ENCODE measurements at places on chromosomes 1 and 21. TPM values are rescaled to one million over a fixed set of nuclear protein-coding genes. Genes with fewer than 3 reads are reported as not detected.

DNA sequence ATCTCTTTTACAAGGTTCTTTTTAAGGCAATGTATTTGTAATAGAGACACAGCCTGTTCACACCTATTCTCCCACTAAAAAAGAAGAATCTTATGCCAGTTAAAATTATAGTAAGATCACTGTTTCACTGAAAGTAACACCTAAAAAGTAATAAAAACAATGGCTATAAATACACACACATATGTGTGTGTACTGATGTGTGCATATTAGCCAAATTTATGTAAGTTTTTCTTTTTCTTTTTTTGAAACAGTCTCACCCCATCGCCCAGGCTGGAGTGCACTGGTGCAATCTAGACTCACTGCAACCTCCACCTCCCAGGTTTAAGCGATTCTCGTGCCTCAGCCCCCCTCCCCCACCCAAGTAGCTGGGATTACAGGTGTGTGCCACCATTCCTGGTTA, 56.8 kb upstream of the SLC30A10 start:
- no peak for DNase-seq

- DNase-seq, result no peak
Observed at GRCh38 chr1:2832506-2833453, 31.3 kb upstream of the TTC34 start.

GRCh38 chr1:185936641-185937040, 202.4 kb downstream of the HMCN1 start:
- no peak for DNase-seq

- no peak for DNase-seq
Observed at GRCh38 chr1:70617728-70618127, 206.7 kb downstream of the CTH start.

DNA sequence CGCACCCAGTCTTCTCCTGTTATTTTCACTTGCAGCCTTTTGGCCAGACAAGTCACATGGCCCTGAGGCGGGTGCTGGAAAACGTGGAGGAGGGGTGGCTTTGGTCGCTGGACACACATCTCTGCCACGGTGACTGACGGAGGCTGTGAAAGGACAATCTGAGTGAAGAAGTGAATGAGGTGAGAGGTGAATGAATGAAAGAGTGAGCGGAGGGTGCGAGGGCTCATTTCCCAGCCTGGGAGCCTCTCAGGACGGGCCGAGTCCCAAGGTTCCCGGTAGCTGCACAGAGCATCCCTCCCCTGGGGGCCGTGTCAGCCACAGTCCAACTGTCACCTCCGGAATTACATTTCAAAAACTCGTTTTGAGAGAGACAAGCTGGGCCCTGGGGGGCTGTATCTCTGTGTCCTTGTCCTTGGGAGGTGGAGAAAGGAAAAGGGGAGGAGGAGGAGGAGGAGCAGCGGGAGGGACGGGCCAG, 89.6 kb downstream of the UBIAD1 start:
- no peak for DNase-seq

DNA sequence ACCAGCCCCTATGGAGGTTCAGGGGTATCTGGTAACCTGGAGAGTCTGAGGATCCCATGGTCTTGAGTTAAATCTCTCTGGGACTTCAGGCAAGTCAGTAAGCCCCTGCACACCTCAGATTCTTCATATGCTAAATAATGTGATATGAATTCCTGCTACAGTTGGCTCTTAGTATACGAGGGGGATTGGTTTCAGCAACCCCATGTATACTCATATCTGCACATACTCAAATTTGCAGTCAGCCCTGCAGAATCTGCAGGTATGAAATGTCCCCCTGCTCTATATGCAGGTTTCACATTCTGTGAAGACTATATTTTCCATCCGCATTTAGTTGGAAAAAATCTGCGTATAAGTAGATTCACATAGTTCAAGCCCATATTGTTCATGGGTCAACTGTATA, 136.6 kb downstream of the TOMM20 start:
- no peak for DNase-seq

DNA sequence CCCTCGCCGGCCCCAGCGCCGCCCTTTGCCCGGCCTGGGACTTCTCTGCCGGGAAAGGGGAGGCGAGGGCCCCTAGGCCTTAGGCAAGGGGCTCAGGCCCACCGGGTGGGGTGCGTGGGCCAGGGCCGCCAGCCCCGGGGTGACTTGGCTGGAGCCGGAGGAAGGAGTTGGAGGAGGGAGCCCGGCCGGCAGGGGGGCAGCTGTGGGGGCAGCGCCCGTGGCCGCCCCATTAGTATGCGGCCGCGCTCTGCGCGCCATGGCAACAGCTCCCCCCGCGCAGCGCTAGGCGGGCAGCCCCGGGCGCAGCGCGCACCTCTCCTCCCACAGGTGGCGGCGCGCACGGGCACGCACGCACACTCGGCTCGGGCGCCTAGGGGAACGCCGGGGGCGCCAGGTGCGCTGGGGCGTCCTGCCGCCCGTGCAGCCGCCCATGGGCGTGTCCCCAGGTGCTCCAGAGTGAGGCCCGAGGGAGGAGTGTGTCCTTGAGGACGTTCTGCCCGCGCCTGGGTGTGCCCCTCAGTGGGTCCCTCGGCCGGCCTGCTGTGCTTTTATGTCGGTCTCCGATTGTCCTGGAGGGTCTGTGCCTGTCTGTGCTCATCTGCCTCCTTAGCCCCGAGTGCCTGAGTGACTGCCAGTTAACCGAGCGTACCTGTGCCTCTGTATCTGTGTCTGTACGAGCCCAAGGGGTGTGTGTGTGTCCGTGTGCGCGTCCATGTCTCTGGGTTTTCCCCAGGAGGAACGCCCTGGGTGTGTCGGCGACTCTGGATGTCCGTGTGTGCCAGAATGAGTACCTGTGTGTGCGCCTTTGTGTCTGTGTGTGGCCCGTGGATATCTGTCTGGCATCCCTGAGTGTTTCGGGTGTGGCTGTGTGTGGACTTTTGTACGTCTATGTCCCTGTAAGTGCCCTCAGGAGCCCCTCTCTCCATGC, 38.2 kb upstream of the WASF2 start:
- peak; percentile 31 for DNase-seq

DNA sequence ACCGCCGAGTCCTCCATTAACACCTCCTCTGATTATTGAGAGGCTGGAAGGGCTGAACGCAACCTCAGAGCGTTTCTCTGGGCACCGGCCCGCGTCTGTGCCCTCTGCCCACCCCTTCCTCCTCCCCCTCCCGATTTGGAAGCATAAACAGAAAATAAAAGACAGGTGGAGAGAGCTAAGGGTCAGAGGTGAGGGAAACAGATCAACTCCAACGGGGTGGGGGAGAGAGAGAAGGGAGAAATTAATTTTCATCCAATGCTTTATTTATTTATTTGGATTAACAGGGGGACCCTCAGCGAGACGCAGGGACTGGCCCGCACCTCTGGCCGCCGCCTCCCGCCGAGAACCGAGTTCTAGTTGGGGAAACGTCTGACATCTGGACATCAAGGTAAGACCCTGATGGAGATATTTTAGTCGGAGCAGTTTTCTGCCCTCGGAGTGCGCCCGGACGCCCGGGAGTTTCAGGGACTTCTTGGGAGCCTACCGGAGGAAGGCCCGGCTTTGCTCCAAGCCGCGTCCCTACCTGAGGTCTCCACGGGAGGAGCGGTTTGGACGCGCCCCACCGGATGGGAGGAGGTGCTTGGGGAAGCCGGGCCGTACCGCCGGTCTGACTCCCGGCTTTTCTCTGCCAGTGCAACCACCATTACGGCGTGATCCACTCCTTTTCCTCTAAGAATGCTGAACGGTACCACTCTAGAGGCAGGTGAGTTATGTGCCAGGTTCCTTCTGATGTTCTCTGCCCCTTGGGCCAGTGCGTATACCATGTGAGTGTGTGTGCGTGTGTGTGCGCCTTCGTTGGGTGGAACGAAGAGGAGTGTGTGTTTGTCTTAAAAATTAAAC, 5.1 kb upstream of the LHX9 start:
- no peak for DNase-seq

GRCh38 chr1:150366416-150367296, 2.7 kb downstream of the RPRD2 start:
- DNase-seq, result no peak

DNA sequence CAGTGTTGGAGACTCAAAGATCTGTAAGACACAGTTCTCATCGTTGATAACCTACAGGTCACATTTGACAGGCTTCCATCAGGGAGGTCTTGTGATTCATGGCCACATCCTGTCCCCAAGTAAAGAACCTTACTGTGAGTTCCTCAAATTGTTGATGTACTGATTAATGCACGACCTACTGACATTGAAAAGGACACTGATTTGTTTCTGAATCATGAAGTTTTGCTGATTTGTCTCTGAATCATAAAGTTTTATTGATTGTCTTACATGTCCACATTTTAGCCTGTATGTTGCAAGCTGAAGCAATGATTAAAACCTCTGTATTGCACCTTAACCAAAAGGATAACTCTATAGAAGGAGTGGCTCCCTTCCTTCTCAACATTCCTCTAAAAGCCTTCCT, 476.3 kb upstream of the RUNX1 start:
- no peak for DNase-seq

DNA sequence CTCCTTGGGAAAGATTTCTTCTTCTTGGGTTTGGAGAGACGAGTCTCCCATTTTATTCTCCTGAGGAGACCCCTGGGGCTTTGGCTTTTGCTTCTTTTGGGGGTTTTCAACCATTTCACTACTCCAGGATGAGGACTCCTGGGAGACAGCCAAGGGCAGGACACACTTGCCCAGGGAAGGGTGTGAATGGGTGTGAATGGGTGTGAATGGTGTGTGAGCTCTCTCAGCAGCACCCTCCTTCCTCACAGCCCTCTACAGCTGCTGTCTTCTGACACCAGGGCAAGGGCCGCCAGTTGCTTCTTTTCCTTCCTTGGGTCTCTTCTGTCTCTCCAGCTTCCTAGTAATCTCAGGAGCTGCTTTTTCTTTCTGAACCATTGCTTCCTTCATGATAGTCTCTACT, 24.2 kb downstream of the KIF17 start:
- DNase-seq, result no peak

DNA sequence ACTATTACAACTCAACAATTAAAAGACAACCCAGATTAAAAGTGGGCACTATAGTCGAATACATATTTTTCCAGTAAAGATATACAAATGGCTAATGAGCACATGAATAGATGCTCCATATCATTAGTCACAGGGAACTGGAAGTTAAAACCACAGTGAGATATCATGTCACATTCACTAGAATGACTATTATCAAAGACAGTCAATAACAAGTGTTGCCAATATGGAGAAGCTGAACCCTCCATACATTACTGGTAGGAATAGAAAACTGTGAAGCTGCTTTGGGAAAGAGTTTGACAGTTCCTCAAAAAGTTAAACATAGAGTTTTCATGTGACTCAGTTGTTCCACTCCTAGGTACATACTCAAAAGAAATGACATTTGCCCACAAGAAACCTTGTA, 30.6 kb upstream of the MRPS6 start:
- no peak for DNase-seq

DNA sequence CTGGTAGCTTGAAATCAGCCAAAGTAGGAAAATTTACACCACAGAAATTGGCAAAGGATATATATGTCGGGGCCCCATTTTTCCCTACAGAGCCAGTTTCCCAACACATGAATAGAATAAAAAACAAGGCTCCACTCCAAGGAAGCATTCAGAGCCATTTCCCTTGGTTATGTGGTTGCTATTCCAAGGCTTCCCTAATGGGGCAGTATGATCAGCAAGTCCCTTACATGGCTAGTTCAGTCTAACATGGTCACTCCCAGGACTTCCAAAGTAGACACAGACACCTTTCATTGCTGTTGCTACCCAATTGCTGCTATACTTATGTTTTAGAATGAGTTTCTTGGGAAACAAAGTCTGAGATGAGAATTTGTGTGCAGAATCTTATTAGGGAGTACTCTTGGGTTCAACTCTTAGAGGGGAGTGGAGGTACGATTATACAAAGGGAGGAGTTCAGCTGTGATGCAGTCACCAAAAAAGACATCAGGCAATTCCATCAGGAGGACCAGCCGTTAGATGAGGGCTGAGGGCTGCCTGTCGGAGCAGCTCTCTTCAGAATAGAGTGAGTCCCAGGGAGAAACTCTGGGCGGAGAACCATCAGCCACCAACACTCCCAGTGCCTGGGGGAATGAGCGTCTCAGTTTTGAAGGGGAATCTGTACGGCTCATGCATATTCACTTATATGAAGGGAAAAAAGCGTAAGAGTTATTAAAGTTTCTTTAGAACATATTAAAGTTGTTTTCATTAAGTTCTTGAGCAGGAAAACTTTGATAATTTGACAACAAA, 92.9 kb downstream of the C21orf91 start:
- peak; percentile 10 for DNase-seq

GRCh38 chr1:25182629-25183028, 49.7 kb downstream of the SYF2 start:
- no peak for DNase-seq

- DNase-seq, result no peak
Observed at GRCh38 chr1:97092824-97093223, 371.2 kb downstream of the PTBP2 start.

DNA sequence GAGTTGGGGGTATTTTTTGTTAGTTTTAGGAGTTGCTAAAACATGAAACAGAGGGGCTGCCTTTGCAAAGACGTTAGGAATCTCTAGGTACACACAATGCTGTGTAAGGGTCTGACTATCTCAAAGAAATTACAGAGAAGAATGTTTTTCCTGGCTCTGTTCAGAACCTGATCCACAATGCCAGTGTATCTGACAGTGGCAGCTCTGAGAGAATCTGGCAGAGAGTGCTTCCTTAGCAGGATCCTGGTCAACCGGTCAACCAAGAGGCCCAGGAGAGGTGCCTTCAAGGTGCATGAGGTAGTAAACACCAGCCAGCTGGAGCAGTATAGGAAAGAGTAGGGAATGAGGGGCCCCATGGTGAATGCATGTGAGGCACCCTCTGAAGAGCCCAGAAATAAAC, 40.9 kb upstream of the RGS1 start:
- no peak for DNase-seq

- no peak for DNase-seq
Observed at GRCh38 chr1:220685879-220686278, 4.3 kb upstream of the C1orf115 start.

DNA sequence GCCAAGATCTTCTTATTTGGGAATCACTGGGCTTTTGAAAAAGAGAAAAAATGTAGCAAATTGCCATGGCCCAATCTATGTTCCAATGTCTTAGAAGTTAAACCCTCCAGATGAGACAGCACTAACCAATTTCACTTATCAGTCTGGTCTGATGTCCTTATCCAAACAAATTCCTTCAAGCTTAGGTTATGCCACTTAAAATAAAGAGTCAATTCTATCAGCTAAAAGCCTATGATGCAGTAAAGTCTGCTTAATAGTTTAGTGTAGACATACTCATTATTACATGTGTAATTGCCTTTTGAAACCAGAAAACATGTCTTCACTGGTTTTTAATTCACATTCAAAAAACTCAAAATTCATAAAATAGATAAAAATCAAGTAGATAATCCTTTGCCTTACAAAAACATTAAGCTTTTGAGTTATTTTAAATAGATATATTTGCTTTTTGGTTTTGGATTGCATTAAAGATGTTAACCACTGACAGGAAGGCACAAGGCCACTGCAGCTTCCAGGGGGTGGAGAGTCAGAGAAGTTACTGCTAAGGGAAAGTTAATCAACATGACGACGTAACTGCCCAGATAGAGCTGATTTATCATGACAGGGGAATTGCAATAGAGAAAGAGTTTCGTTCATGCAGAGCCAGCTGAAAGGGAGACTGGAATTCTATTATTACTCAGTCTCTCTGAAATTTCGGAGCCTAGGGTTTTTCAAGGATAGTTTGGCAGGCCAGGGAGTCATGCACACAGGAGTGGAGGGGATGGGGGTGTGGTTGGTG, 106.1 kb downstream of the MAP3K21 start:
- no peak for DNase-seq

KIF26B gene
- 0.96 TPM for total RNA-seq

ARID4B gene
- 178 TPM for total RNA-seq

CA6 gene
- total RNA-seq, result not detected

DSCAM gene
- not detected for total RNA-seq

ETV3L gene
- total RNA-seq, result not detected

BRDT gene
- not detected for total RNA-seq

KRTAP19-1 gene
- total RNA-seq, result not detected

KIAA0040 gene
- total RNA-seq, result 19.4 TPM

ZNF683 gene
- total RNA-seq, result 19.7 TPM

PIK3R3 gene
- total RNA-seq, result 5.4 TPM

All from natural killer cell (primary cell).